ENCODE measurements at places on chromosomes 3 and 15.

DNA sequence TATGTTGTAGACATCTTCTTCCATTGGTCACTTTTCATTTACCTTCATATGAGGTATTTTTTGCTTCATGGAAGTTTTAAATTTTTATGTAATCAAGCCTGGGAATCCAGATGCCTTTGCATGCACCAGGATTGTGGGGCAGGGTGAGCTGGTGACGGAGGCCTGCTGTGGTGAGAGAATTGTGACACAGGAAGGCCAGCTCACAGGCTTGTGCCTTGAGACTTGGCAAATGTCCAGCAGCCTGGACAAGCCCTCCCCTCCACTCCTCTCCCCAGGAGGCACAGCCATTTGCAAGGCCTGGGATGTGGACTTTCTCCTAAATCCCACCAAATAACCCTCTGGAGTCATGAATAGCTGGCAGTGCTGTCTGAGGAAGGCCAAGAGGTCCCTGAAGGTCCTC lies 67.4 kb downstream of the RHCG start:
- DNase-seq: no peak

DNA sequence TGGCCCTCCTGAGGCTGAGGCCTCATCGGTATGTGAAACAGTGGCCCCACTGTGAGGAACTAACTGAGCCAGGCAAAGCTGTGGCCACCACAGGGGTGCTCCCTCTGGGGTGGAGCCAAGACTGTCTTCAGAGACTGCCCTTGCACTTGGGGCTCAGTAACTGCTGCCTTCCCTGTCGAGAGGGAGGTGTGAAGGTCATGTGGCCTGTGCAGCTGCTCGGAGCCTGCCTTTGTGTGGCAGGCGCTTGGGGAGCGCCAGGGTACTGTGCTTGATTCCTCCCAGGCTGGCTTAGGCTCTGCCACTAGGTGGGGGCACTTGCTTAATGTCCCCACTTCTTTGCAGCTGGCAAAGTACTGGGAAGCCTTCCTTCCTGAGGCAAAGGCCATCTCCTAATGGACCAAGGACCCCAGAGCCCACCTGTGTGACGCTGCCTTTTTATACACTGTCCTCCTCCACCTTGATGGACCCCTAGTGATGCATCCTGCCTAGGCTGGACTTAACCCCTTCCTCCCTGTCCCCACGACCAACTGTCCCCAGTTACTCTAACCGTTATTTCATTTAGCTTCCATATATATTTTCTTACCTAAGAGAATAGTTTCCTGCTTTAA lies 14.2 kb upstream of the SNX22 start:
- DNase-seq: no peak

- DNase-seq: no peak
Observed at GRCh38 chr15:67611370-67612369, 69.2 kb downstream of the MAP2K5 start.

DNA sequence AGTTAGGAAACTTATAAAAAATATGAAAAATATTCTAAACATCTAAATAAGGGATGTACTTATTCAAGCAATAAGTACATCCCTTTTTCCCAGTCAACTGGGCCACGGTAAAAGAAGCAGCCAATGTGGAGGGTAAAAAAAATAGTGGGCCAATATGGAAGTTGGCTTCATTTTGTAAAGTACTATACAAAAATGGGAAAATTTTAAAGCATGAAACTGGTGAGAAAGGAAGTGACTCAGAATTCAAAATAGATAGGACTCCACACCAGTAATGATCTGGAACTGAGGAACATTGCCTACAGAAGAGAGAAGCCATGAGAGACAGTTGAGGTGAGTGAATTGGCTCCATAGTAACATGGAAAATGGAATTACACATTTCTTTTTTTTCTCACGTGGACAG lies 108.9 kb downstream of the FNDC3B start:
- no peak for DNase-seq

DNA sequence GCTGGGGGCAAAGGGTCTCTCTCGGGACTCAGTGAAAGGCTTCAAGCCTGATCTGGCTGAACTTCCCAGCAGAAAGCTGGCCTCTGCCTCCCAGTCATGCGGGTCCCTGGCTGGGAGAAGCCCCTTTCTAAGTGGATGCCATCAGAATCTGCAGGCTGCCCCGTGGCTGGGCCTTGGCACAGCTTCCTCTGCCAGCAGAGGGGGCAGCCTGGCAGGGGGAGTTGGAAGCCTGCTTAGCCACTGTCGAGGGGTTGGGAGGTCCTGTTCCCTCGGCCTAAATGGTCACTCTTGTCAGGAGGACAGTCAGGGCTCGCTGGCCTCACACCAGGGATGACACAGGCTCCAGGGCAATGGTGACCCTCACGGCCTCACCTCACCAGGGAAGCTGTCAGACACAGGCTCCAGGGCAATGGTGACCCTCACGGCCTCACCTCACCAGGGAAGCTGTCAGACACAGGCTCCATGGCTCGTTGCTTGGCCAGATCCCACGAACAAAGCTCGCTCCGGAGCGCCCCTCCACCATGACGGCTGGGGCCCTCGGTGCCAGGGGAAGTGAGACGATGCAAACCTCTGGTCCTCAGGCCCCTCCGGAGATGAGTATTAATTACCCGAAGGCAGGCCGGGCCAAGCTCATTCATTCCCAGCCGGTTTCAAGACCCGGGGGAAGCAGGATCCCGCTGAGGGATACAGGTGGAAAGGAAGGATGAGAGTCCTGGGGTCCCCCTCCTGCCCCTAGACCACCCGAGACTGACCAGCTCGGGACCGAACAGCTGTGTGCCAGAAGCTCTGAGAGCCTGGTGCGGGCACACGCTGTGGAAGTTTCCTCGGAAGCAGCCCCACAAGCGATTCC lies 151.0 kb downstream of the CHSY1 start:
- DNase-seq: no peak

DNA sequence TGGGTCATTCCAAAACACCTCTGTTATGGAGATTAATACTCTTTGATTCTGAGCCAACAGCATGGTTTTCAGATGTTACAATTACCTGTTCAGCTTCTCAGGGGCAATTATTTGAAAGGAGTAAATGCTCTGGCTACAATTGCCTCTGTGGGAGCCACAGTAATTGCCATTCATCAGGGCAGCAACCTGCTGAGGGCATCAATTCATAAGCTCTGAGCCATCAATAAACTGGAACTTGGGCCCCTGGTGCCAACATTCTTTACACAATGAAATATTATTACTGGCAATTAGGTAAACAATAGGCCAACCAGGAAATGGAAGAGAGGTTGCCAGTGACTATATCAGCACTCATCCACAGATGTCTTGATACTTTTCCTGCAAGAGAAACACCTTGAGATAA lies 660.8 kb downstream of the MECOM start:
- no peak for DNase-seq

GRCh38 chr3:29763115-29763514 lies 482.2 kb downstream of the RBMS3 start:
- DNase-seq: no peak

GRCh38 chr3:71653414-71653807 lies 69.9 kb upstream of the FOXP1 start:
- DNase-seq: no peak

GRCh38 chr15:81502439-81502838 lies 128.4 kb upstream of the TMC3 start:
- no peak for DNase-seq

- DNase-seq: no peak
Observed at GRCh38 chr3:188396900-188397299, 242.9 kb downstream of the LPP start.

DNA sequence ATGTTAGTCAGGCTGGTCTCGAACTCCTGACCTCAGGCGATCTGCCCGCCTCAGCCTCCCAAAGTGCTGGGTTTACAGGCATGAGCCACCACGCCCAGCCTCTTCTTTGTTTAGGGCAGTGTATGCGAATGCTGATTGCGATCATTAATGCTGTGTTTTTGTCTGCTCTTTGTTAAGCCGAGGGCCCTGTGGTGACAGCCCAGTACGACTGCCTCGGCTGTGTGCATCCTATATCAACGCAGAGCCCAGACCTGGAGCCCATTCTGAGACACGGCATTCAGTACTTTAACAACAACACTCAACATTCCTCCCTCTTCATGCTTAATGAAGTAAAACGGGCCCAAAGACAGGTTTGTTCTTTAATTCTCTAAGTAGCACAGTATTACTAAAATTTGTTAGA lies 7.8 kb downstream of the KNG1 start:
- no peak for DNase-seq

DNA sequence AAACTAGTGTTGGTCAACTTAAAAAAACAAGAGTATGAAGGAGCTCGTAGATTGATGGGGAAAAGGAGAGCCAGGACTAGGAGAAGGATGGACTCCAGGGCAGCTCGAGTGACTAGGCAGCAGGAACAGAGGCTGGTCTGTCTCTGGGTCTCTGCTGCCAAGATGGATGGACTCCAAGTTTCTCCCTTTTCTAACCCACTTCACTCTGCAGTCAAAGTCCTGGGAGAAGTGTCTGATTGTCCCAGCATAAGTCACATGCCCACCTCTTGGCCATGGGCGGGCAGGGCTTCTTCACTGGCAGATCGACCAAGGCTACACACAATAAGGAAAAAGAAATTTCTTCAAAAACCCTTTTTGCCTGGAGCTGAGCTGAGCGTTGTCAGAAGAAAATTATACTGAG lies 9.2 kb upstream of the EPB42 start:
- DNase-seq: no peak

GRCh38 chr3:189365609-189366564 lies 194.1 kb downstream of the TPRG1 start:
- DNase-seq: no peak

DNA sequence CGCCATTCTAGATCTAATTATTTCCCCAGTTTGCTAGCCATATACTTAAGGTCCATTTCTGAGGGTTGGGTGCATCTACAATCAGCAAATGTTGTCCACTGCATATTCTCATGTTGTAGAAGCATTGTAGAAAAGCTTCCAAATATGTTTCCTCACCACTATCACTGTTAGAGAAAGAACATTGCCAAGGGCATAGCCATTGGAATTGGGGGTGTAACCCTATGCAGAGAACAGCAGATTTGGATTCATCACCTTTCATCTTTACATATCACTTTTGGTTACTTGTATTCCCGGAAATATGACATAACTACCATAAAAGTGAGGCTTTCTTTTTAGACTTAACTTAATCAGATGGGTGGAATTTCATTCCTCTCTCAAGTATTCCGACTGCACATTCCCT lies 203.6 kb downstream of the LSAMP start:
- no peak for DNase-seq

- no peak for DNase-seq
Observed at GRCh38 chr15:86135041-86135440, 55.4 kb downstream of the AGBL1 start.

DNA sequence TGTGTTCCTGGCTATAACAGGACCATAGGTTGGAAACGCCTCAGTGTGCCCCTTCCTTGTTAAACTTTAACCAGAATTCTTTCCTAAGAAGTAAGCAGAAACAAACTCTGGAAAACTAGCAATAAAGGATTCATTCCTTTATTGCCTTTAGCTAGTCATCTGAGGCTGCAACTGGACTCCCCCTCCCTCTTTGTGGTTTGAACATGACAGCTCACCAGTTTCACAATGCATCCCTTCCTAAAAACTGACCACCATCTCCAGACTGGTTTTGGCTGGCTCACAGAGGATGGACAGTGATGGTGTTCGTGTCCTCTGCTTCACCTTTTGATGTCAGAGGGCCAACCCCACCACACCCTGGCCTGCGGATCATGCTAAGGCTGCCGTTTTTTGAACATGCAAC lies 27.9 kb upstream of the TGFBR2 start:
- DNase-seq: no peak

GRCh38 chr15:77384589-77385359 lies 35.1 kb downstream of the PEAK1 start:
- no peak for DNase-seq

DNA sequence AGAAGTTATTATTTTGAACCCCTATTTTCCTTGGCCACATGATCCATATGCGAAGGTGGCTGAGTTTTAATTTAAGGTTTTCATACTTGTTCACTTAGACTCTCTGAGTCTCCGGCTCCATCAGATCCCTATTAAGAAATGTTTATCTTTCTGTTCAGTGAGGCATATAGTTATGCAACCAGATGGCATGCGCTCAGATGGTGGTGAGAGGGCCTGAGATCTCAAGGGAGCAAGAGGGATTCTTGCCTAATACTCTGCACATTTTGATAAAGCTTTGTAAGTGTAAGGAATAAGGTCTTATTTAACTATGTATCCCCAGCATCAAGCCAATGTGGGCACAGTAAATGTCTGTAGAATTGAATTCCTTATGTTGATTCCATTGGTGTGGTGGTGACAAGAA lies 78.9 kb upstream of the DPH6 start:
- no peak for DNase-seq

GRCh38 chr15:19956124-19956796 lies 585.3 kb downstream of the GOLGA6L6 start:
- no peak for DNase-seq

DNA sequence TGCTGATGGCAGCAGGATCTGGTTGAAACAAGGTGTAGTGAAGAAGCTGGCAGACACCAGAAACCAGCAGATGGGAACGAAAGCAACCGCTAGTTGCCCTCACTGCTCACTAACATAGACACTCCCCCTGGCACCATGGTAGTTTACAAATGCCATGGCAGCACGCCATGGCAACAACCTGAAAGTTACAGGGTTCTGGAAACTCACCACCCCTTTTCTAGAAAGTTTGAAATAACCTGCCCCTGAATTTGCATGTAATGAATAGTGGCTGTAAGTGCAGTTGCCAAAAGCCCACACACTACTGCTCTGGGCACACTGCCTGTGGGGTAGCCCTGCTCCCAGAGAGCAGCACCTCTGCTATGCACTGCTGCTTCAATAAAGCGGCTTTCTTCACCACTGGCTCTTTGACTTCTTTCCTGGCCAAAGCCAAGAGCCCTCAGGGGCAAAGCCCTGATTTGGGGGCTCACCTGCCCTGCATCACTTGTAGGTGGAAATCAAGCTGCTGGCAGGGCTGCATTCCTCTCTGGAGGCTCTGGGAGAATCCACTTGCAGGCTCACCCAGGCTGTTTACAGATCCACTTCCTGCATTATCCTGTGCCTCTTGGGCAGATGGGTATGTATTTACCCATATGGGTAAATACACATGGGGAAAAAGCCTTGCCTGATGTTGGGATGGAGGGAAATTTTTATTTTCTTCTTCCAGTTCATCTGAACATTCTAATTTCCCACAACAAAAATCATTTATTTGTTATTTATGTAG lies 2.0 kb upstream of the GP9 start:
- DNase-seq: no peak

DNA sequence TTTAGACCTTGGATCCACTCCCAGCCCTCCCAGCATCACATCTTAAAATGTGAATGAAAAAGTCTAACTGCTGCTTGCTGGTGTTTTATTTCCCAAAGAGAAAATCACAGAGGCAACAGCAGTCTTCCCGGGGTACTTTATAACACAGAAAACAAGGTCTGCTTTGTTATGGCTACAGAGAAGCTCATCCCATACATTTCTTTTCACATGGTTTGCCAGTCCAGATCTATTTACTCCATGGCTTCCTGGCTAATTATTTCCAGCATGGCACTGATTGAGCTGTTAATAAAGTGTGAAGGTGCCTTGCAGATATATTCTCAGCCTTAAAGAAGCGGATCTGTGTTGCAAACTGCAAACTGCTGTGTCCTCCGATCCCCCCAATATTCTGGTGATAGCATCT lies 466.1 kb upstream of the CFAP20DC start:
- no peak for DNase-seq

Measured in activated CD4-positive, CD25-positive, alpha-beta regulatory T cell treated with anti-CD3 and anti-CD28 coated beads, Interleukin-2, amount 50 U/mL, for 16 hours (primary cell).